ENCODE measurements at places on chromosomes 4 and X.

- DNase-seq = no peak
Measured at GRCh38 chrX:48665991-48666390, 17.6 kb upstream of the WAS start.

DNA sequence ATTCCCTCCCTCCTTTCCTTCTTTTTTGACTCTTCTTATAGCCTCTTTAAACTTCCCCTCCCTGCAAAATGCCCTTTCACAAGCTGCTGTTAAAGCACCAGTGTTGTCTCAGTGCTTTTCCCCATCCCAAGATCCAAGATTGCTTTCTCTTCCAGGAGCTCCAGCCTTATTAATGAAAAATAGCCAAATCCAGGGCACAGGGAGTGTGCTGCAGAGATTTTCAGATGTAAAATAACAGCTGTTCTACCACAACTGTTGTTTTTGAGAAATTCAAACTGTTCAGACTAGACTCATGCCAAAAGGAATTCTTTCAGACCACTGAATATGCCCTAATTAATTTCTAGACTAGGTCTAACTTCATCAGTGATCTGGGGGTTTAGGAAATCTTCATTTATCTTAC, 47.0 kb upstream of the GPC3 start:
- no peak for DNase-seq

DNA sequence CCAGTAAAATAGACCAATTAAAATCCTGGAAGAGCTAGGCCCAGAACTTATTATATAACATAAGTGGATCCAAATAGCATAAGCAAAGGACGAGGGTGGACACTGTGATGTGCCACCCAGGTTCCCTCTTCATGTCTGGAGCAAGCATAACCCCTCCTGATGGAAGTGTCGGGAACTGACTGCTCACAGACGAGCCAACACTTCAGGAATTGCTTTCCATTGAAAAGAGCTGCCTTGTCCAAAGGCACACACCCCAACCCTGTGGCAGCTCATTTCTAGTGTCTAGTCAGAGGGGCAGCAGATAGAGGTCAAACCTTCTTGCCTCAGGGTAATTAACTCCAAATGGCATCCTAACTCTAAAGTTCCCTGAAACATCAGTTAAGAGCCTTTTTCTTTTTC, 15.3 kb downstream of the DDIT4L start:
- no peak for DNase-seq

DNA sequence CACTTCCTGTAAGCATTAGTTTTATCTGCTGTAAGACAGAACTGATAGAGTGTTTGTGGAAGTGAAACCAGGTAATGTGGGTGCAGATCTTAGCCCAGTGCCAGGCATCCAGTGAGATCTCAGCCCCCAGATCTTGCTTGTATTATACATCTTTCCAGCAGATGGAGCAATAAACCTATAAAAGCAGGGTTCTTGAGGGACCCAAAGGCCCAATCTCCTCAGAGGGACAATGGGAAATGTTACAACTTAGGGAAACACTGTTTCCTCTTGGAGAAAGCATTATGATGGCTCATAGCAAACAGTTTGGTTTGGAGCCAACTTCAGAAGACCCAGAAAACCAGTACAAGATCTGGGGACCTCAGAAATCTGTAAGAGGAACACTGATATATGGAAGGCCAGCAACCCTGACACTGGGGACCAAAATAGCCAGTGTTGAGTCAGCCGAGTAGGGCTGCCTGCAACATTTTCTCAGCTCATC, 206.3 kb downstream of the SLC7A11 start:
- peak; percentile 34 for DNase-seq

DNA sequence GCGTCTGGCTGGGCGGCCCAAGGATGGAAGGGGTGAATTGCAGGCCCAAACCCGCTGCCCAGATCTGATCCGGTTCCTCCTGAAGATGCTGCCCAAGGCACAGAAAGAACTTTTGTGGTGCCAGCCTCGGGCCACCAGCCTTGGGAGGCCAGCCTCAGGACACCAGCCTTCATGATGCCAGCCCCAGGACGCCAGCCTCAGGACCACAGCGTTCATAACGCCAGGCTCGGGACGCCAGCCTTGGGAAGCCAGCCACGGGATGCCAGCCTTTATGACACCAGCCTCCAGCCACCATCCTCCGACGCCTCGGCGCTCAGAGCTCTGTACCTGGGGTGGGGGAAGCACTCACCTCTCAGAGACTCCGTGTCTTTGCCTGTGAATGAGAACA, 107.8 kb downstream of the ADRA2C start:
- no peak for DNase-seq

DNA sequence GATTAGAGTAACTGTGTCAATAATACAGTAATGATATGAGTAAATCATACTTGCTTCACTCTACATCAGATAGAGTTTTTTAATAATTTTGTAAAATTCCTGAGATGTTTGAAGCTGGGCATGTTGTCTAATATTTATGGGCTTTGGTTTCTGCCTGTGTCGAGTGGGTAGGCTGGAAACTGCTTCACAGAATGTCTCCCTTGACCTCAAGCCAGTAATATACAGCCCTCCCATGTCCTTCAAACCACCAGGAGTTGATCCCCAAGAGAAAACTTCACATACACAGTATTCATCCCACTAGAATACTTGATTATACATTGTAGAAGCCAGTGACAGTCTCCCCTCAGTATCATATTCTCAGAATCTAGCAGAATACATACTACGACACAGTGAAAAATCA, 284.8 kb upstream of the TENM3 start:
- DNase-seq = no peak

- no peak for DNase-seq
Measured at GRCh38 chrX:149848855-149849254, 32.1 kb upstream of the MAGEA8 start.

- no peak for DNase-seq
Measured at GRCh38 chr4:150089732-150090131, 11.5 kb downstream of the DCLK2 start.

DNA sequence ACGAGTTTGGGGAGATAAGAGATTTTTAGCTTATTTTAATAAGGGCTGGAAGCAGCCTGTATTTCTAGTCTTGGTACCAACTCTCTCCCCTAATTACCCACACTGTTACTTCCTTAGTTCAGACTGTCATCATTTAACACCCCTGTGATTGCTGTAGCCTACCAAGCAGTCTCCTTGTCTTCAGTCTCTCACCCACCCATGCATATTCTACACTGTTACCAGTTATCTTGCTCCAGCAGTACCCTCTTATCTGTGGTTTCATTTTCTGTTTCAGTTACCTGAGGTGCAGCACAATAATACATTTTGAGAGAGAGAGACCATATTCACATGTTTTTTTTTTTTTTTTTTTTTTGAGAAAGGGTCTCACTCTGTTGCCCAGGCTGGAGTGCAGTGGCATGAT, 80.2 kb downstream of the DIAPH2 start:
- DNase-seq = no peak

GRCh38 chr4:39032218-39033085, at the start of gene TMEM156:
TSS of gene TMEM156 (minus strand) at chr4:39032409. CDS start at chr4:39032313, 96 bp downstream.
- DNase-seq = no peak

- no peak for DNase-seq
Measured at GRCh38 chr4:163755013-163755412, 260.5 kb downstream of the TMA16 start.

DNA sequence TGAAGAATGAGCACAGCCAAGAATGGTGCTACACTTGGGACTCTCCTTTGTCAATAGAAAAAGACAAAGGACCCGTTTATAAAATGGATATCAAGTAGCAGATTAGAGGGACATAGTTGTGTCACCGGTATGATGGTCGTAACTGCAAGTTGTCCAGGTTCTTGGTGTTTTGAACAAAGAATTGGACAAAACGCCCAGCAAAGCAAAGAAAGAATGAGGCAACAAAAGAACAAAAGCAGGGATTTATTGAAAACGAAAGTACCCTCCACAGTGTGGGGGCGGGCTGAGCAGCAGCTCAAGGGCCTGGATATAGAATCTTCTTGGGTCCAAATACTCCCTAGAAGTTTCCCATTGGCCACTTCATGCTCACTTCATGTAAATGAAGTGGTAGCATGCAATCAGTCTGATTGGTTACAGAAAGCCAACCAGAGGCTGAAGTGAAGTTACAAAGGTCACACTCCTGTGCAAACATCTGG, 54.7 kb downstream of the SHROOM3 start:
- DNase-seq = no peak

- no peak for DNase-seq
Measured at GRCh38 chr4:108601532-108601931, 18.8 kb upstream of the RPL34 start.

DNA sequence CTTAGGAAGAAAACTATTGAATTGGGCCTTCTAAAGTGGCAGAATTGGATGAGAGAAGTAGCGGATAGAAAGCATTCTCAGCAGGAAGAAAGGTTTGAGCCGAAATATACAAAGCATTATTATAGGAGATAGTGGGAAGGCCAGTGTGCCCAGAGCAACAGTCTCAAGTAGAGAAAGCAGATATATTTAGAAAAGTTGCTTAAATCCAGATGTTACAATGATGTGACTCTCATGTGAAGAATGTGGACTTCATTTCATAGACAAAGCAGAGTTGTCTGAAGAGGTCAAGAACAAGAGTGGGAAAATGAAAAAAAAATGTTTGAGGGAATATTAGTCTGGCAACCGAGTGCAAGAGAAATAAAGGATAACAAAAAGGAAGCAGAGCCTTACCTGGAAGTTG, 66.9 kb downstream of the SYNPO2 start:
- no peak for DNase-seq

DNA sequence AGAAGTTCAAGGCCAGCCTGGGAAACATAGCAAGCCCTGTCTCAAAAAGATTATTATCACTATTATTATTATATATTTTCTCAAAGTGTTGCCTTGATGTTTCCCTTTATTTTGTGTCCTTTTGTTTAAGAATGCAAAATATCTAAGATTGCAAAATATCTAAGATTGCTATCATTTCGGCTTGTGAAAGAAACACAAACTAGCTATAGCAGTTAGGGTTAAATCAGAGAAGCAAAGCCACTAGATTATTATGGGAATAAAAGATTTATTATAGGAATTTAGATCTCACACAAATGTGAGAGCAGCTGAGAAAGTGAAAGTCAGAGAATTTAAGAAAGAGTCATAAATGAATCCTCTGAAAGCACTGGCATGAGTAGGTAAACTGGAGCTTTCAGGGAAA, 18.0 kb upstream of the TMEM184C start:
- DNase-seq = no peak

- no peak for DNase-seq
Measured at GRCh38 chrX:30851449-30851848, 37.6 kb downstream of the TAB3 start.

DNA sequence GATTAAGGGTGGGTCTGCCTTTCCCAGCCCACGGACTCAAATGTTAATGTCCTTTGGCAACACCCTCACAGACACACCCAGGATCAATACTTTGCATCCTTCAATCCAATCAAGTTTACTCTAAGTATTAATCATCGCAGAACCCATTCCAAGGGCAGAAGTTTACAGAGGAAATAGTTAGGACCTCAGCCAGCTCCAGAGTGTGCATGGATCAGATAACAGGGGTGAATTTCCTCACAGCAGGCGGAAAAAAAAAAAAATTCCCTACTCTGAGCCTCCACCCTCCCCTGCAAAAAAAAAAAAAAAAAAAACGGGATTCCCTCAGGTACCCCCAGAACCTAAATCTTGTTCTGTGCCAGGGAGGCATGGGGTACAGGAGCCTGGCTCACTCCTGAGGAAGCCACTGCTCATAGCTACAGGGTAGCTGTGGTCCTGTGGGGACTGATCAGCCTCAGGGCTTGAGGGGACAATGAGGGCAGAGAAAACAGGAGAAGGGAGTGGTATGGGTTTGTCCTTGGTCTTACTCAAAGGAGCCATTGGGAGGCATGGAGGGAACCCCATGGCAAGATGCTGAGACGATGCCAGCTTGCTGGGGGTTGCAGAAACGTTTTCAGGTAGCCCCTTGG, 113.0 kb downstream of the DHRSX start:
- no peak for DNase-seq

DNA sequence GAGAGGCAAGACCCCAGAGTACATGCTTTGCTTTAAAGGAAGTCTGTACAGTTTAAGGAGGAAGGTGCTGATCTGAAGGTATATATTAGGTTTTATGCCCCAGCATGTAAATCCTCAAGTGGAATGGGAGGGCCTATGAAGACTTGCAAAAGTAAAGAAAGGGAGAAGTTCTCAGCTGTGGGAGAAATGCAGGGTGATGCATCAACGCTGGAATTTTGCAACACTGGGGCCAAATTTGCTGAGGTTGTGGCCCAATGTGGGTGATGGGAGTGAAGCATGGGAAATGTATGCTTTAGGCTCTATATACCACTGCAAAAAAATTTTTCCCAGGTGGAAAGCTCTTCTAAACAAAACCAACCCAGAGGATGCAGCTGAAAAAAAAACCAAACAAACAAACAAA, 33.8 kb upstream of the GPR174 start:
- no peak for DNase-seq

DNA sequence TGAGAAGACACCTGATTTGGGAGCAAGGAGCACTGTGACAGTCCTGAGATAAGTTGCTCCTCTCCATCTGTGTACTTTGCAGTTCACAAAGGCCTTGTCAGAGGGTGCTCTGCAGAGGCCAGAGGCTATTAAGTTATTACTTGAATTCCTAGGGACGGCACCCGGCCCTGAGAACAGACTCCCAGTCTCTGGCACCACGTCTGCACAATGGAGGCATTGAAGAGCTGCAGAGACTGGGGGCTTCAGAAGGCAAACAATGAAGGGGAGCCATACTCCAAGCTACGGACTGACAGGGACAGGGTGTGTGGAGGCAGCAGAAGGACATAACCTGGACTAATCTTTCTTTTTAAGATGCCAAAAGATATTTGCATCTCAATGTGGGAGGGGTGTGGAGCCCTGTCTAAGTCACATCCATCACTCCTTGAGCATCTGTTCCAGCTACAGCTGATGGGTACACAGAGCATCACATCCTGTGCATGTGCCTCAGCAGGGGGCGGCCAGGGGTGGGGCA, 11.5 kb downstream of the RASGEF1B start:
- DNase-seq = no peak

GRCh38 chr4:58144721-58145120, 1034.5 kb upstream of the IGFBP7 start:
- DNase-seq = no peak

DNA sequence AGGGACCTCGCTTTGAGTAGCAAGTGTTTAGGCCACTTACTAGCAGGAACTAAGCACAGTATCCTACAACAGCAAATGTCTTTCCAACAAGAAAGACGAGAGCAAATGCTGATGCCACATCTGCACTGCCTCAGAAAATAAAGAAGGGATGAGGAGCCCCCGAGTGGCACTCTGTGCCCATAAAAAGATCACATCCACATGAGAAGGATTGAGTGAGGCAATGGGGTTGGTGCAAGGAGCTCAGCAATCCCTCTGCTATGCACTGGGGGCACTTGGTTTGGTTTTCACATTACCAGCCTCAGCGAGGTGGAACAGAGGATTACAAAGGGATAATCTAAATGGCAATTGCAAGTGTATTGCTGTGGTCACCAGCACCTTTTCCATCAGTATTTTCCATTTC, 252.8 kb upstream of the SLC7A11 start:
- DNase-seq = no peak

DNA sequence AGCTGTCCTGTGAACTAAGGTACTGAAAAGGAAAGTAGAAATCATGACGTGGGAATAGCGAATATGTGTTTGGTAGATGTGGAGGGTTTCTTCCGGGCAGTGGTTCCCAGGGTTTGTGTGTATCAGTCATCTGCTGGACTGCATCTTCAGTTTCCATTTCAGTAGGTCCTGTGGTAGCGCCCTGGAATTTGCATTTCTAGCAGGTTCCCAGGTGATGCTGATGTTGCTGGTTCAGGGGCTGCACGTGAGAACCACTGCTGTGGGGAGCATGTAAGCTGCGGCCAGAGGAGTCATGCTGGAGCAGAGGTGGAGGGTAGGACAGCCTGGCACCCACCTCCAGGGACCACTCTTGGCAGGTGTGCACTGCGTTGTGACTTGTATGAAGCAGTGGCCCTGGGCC, 47.1 kb downstream of the ARHGAP10 start:
- no peak for DNase-seq
